ENCODE measurements at places on chromosomes 6 and 20.

DNA sequence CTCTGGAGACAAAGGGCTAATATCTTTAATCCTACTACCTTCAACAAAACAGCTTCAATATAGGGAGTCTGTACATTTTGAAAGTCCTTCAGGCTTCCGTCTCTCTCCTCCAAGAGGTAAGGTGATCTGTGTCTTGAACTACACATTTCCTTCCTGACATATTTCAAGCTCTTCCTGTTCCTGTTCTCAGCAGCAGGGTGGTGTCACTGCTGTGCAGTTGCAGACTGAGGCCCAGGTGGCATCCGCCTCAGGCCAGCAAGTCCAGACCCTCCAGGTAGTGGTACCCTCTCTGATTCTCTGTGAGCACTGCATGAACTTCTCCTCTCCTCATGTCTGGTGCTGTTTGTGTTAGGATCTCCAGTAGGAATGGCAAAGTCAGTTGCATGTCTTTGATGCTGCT, 7.8 kb downstream of the NFYA start:
- no peak for DNase-seq

GRCh38 chr6:133983099-133983939, 30.3 kb downstream of the TBPL1 start:
- no peak for DNase-seq

DNA sequence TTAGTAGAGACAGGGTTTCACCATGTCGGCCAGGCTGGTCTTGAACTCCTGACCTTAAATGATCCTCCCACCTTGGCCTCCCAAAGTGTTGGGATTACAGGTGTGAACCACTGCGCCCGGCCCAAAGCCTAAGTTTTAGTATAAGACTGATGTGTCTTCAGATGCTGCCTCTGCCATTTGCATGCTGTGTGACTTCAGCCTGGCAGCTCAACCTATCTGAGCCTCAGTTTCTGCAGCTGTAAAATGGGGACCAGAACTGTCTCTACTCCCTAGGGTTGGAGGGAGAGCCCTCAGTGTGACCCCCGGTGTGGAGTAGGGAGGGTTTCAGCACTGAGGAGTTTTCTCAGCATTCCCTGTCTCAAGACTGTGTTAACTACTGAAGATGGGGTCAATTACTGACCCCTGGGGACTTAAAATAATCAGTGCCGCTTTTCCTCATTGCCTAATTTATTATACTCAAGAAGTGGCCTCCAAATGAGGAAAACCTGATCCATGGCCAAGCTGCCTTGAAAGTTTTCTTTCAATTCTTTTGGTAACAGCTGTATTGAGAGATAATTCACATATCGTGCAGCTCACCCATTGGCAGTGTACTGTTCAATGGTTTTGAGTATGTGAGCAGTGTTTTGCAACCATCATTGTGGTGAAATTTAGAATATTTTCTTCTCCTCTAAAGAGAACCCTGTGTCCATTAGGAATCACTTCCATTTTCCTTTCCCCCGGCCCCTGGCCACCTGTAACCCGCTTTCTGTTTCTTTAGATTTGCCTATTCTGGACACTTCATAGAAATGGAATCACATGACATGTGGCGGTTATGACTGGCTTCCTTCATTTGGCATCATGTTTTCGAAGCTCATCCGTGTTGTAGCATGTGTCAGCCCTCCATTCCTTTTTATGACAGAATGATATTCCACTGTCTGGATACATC, 64.8 kb downstream of the PHACTR3 start:
- no peak for DNase-seq

DNA sequence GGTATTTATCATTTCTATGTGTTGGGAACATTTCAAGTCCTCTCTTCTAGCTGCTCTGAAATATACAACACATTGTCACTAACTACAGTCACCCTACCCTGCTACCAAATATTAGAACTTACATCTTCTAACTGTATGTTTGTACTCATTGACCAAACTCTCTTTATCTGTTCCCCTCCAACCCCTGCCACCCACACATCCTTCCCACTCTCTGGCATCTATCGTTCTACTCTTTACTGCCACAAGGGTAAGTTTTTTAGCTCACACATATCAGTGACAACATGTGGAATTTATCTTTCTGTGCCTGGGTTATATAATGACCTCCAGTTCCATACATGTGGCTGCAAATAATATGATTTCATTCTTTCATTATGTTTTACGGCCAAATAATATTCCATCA, 171.9 kb downstream of the GMDS start:
- DNase-seq, result no peak

GRCh38 chr6:108587258-108588059, 26.7 kb downstream of the FOXO3 start:
- no peak for DNase-seq

- DNase-seq, result no peak
Measured at GRCh38 chr6:75531174-75531573, 37.6 kb upstream of the FILIP1 start.

- no peak for DNase-seq
Measured at GRCh38 chr6:44068607-44069296, 58.5 kb downstream of the MRPL14 start.

GRCh38 chr6:154252678-154253077, 103.9 kb downstream of the IPCEF1 start:
- no peak for DNase-seq

Measured in stimulated activated CD8-positive, alpha-beta memory T cell treated with anti-CD3 and anti-CD28 coated beads, Interleukin-2, amount 100 ng/mL, for 48 hours (primary cell).